Fibroblast of skin of right biceps (primary cell): ENCODE measurements at places on chromosomes 12 and 14.

DNA sequence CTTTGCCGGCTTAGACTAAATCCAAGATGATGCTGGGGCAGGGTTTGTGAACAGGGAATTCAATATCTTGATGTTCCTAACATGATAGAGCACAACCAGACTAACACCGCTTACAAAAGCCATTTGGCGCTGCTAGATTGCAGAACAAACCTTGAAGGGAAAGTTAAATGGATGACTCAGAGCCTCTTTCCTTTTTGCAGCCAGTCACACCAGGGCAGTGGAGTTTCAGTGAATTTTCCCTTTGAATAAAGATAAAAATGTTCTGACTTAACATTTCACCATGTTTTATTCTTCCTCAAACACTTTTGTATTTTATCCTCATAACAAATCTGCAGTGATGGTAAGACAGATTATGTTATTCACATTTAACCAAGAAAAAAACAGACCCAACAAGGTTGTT lies 47.3 kb downstream of the PDE6H start:
- no peak for DNase-seq

GRCh38 chr12:25236190-25236589 lies 14.5 kb downstream of the KRAS start:
- peak; percentile 35 for DNase-seq

GRCh38 chr12:9741726-9742125 lies 8.8 kb upstream of the CLECL1 start:
- DNase-seq = no peak

DNA sequence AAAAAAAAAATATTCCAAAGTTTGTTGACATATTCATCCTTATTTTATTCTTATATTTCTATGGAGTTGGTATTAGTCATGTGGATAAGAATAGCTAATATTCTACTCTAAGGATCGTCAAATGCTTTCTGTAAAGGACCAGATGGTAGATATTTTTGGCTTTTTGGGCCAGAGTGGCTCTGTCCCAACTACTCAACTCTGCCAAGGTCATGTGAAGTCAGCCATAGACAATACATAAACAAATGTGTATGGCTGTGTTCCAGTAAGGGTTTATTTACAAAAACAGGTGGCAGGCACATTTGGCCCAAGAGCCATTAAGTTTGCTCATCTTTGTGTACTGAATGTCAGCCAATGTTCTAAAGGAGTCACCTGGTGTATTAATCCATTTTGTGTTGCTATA lies 131.8 kb downstream of the TBX5 start:
- no peak for DNase-seq

DNA sequence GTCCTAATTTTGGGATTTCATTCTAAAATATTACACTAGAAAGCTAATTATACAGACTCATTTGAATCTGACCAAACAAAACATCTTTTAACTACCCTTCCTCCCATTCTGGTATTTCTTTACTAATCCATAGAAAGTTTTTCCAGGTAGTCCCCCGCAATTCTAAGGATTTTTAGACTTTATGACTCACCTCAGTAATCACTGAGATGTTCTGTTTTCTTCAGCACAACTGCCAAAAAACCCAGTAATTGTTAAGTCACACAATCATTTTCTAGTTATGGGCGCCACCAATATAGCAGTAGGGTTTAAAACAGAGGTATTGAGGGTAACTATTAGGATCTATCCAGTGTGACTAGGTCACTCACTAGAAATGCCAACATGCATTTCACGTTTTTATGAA lies 1.6 kb upstream of the ARID4A start:
- DNase-seq = peak; percentile 24

GRCh38 chr12:11824069-11824468 lies 174.6 kb downstream of the ETV6 start:
- no peak for DNase-seq
